Chondrocyte (in vitro differentiated cells): ENCODE measurements at places on chromosomes 4 and X. TPM values are rescaled to one million over a fixed set of nuclear protein-coding genes. Genes with fewer than 3 reads are reported as not detected.

GRCh38 chrX:143094417-143095023 lies 68.8 kb downstream of the SPANXN4 start:
- no peaks in the 10 kb centered on the region for H3K27me3 ChIP-seq
- no peak overlapping the region for H3K4me3 ChIP-seq
- DNase-seq = no peak
- H3K4me1 ChIP-seq = no peaks in the 10 kb centered on the region

DNA sequence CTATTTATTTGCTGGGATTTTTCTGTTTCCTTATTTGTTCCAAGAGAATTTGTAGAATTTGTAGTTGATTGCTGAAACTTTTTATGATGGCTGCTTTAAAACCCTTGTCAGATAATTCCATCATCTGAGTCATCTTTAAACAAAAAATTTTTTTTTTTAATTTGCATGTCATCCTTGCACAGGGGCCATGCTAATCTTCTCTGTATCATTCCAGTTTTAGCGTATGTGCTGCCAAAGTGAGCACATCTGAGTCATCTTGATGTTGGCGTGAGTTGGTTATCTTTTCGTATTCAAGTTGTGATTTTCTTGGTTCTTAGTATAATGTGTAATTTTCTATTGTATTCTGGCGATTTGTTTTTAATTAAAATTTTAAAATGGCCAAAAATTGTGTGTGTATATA lies 18.7 kb upstream of the ZNF157 start:
- H3K4me1 ChIP-seq = no peaks in the 10 kb centered on the region
- no peak overlapping the region for H3K27ac ChIP-seq
- H3K27me3 ChIP-seq = no peaks in the 10 kb centered on the region
- no peaks in the 10 kb centered on the region for H3K36me3 ChIP-seq
- no peak overlapping the region for H3K4me3 ChIP-seq

Gene SH3TC1
- 1.2 to 1.4 TPM (median 1.2 TPM) in 3 replicates for total RNA-seq

Gene MCUB
- 7.2 to 11.4 TPM (median 9.5 TPM) in 3 replicates for total RNA-seq

Gene RRH
- total RNA-seq = not detected in 3 replicates

Gene SSX4
- total RNA-seq = not detected in 3 replicates
